ENCODE measurements at places on chromosomes 11 and 22.

DNA sequence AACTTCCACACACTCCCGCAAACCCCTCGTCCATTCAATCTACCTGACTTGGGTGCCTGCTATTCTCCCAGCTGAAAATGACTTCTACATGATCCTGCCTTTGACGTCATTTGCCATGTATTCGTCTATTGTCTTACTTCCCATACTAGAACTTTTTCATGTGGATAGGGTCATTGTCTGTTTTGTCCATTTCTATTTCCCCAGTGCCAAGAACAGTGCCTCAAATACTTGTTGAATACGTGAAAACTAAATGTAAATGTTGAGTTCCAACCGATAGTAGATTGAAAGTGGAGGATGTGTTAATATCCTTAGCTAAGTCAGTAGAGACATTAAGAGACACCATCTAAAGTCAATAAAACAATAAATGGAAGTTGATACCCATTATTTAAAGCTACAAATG is 935 bp downstream of the TRIM68 start:
- no peak for DNase-seq

DNA sequence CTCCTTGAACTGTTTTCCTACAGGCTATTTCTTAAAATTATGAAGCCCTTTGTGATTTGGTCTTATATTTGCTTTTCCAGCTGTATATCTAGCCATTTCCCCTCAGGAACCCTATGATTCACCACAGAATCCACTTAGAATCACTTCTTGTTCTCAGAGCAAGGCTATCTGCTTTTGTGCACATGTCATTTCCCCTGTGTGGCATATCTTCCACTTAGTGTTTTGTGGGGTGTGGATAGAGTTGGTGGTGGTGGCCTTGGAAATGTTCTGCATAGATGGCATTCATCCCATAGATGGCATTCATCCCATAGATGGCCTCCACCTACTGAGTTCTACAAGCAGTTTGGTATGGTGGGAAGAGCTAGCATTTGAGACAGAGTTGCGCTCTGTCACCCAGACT is 44.7 kb downstream of the SWAP70 start:
- no peak for DNase-seq

DNA sequence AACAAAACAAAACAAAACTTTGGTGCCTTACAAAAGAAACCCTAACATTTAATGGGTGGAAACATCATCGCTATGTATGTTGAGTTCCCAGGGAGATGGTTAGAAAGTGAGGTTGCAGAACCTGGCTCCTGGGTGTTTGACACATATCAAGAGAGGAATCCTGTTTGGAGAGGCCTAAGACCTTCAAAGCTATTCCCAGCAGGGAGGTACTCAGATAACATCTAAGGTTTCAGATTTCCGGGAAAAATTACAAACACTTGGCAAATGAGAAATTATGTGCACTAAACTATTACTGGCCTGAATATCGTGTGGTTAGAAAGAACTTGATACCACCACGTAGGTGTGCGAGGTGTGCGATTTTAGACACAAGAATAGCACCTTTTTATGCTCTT is 18.5 kb downstream of the TRIM5 start:
- DNase-seq, result no peak

- no peak for DNase-seq
Observed at GRCh38 chr11:70509476-70509875, 111.1 kb downstream of the CTTN start.

DNA sequence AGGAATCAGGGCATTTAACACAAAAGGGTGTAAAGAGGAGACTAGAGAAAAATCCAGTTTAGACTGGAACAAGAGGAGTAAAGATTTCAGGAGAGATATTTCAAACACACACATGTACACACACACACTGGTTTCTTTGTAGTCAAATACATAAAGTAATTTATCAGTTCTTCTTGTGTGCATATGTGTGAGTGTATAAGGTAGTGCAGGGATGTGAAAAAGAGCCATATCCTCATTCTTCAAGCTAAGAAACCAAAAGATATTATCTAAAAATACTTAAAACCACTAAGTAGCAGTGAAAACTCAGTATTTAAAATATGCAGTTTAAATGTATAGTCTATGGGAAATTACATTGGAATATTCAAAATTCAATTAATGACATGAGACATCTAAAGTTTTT is 52.5 kb upstream of the CARD18 start:
- DNase-seq, result no peak

DNA sequence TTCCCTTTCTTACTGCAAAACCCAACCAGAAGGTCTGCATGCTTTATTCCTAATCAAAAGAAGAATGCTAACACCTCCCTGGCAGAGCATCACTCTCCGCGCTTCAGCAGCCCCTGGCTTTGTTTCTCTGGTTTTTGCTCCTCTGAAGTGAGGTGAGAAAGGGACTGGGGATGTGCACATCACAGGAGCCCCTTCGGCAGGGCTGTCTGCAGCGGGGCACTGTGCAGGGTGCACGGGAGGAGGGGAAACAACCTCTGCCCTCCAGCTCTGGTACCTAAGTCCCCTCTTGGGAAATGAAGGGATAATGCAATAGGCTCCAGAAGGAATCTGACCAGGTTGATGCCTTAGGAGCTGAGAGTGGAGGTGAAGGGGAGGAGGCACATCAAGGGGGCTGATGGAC is 312.7 kb downstream of the NTM start:
- no peak for DNase-seq

DNA sequence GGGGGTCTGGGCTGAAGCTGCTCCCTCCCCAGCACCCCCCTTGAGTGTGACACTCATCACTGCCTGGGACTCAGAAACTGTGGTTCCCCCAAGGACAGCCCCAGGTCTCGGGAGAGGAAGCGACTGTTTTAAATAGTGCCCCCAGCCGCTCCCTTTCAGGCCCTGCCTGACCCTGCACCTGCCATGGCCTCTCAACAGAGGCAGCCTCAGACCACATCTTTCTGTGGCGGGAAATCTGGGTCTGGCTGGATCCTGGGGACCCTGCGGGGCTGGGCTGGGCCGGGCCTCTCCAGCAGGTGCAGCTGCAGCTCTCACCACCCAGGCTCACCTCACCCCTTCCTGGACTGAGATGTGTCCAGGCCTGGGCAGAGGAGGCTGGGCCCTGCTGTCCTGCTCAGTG is 3.7 kb upstream of the IGLL1 start:
- DNase-seq, result no peak

- no peak for DNase-seq
Observed at GRCh38 chr11:47524291-47524874, 28.5 kb downstream of the CELF1 start.

GRCh38 chr22:22710719-22711531 is 66.5 kb downstream of the GGTLC2 start:
- DNase-seq, result no peak

Data from left forelimb (tissue), 1 donor.